ENCODE measurements at places on chromosomes 2 and 18.

DNA sequence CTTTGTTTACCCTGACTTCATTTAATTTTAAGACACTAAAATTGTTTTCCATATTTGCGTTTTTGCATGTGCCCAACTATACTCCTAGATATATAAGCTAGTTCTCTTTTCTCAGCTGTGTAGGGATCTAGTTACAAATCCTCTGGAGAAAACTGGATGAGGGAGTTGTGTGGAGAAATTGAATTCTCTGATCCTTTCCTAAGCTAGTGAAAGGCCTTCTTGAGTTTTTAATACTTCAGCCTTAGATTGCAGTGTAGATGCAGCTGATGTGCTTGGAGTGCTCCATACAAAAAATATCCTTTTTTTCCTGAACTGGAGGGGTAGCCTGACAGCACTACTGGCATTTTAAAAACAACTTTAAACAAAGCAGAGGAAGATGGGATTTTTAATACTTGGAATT is 8.6 kb upstream of the MTX2 start:
- DNase-seq = no peak

DNA sequence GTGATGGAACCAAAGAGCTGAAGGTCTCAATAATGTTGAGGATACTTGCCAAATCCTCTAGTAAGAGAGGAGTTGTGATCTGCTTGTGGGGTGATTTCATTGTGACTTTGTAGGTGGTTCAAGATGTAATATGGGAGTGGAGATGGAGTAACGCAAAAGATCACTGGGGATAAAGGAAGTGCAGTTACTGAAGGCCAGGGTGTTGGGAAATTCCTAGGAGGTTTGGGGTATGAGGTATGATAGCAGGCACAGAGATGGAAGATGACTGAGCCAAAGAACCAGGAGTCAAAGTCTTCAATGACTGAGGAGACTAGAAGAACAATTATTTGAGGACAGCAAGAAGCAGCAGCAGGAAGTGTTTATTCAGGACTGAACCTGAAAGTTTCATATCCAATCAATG is 222.6 kb downstream of the NCKAP5 start:
- no peak for DNase-seq

- no peak for DNase-seq
These were observed 3.0 kb downstream of the MEIS1 start for GRCh38 chr2:66437691-66438497.

GRCh38 chr2:43838560-43839267 is at the start of the genes ABCG5 and ABCG8:
ABCG5 (minus strand) TSS chr2:43838839; CDS start chr2:43838679, 160 bp downstream.
ABCG8 (plus strand) TSS chr2:43838971; CDS start chr2:43839054, 83 bp downstream.
- no peak for DNase-seq

DNA sequence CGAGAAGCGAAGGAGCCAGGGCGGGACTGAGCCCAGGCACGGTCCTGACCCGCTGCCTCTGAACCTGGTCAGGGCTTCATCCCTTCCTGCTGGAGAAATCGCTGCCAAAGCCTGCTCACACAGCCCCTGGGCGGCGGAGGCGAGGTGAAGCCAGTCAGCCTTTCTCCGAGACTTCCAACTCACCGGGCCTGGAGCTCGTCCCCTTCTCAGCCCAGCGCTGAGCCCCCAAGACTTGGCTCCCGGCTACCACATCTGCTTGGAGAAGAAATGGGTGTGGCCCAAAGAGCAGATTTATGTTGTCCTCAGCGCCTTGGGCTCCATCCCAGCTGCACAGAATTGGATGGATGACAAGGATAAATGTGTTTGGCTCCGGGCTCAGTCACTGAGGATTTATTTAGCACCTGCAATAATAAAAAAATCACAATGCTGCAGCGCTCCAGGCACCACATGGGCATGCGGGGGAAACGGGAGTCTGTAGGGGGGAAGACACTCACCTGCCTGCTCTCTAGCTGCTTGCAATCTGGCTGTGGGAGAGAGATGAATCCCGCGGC is 64.9 kb downstream of the ACTR2 start:
- DNase-seq = no peak

- DNase-seq = no peak
These were observed 145.8 kb downstream of the ESCO1 start for GRCh38 chr18:21454725-21455124.

GRCh38 chr2:96092573-96092877 is 23.8 kb downstream of the ADRA2B start:
- DNase-seq = no peak

DNA sequence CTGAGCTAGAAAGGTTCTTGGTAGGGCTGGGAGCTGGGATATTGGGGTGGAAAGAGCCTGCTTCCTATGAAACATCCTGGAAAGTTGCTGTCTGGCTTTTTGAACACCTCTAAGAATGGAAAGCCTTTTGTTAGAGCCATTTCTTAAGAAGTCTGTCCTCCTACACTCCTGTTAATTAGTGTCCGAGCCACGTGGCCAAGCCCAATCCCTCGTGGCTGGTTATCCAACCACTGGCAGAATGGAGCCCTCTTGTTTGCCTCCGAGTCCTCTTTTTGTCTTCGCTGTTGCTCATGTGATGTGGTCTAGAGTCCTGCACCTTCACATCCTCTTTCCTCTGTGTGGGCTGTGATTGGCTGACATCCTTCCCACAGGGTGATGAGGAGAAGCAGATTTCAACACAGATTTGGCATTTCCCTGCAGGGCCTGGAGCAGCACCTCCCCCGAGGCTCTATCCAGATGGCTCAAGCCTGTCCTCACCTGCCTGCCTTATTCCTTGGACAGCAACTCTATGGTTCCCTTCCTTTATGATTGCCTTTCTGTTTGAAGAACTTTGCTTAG is 8.2 kb upstream of the TOGARAM2 start:
- DNase-seq = no peak

- no peak for DNase-seq
These were observed 295.4 kb upstream of the SPRED2 start for GRCh38 chr2:65727816-65728215.

DNA sequence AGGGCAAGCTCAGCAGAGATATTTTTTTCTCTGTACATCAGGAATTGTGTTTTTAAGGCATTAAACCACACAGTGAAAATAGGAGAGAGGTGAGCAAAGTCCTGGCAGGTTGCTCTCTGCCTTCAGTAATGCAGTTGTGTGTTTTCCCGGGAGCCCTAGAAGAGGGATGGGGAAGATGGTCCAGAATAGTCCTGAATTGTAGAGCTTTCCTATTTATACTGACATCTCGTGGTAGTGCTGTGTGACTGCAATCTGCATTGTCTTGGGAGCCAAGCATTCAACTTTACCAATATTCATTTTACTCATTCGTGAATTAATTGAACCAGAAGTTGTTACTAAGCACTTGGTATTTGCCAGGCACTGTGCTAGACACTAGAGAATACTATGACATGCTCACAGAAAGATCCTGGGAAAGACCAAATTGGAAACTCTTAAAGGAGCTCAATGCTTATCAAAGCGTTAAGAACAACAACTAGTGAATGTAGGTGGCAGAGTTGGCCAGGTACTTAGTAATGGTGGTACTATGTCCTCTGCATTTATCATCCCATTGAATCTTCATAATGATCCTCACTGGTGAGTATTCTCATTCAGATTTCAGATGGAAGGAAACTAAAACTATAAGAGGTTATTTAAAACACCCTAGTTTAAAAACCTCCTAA is 214.6 kb downstream of the TRIB2 start:
- DNase-seq = no peak

- no peak for DNase-seq
These were observed 69.2 kb downstream of the SS18 start for GRCh38 chr18:26021061-26021754.

- DNase-seq = no peak
These were observed 79.4 kb upstream of the ASB18 start for GRCh38 chr2:236343400-236344161.

GRCh38 chr18:22485808-22486244 is 68.1 kb upstream of the CTAGE1 start:
- DNase-seq = no peak

GRCh38 chr2:102111823-102112222 is 30.7 kb upstream of the IL1R1 start:
- DNase-seq = no peak

- DNase-seq = no peak
These were observed 36.5 kb upstream of the HTR2B start for GRCh38 chr2:231161252-231161839.

- DNase-seq = no peak
These were observed 10.6 kb downstream of the SUPT7L start for GRCh38 chr2:27652790-27653189.

DNA sequence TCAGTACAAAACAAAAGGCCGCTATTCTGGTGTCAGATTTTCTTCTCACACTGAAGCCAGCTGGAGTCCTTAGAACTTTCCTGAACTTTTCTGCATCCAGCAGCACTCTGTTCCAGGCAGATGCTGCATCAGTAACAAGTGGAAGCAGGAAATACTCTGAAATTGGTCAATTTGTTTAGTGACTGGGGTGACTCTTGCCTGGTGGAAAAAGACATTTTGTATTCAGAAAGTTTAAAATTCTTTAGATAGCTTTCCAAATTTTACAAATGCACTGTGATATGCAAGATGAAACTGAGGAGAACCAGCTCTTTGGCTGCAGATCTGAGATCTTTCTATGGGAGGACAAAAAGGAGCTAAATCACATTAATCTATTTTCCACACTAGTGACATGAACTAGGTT is 385.7 kb downstream of the NRXN1 start:
- DNase-seq = no peak

GRCh38 chr2:119407430-119408220 is 24.0 kb upstream of the TMEM37 start:
- DNase-seq = peak; percentile 15

DNA sequence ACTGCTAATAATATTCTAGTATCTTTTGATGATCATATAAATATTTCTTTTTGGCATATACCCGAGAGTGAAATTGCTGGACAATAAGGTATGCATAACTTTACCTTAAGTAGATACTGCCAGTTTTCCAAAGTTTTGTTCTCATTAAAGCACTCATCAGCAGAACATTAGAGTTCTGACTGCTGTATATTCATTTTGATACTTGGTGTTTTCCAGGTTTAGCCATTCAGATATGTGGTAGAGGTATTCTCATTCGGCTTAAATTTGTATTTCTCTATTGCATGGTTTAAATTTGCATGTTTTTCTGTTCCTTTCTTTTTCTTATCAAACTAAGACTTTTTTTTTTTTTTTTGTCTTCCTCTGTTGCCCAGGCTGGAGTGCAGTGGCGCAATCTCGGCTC is 18.2 kb downstream of the CYBRD1 start:
- no peak for DNase-seq

DNA sequence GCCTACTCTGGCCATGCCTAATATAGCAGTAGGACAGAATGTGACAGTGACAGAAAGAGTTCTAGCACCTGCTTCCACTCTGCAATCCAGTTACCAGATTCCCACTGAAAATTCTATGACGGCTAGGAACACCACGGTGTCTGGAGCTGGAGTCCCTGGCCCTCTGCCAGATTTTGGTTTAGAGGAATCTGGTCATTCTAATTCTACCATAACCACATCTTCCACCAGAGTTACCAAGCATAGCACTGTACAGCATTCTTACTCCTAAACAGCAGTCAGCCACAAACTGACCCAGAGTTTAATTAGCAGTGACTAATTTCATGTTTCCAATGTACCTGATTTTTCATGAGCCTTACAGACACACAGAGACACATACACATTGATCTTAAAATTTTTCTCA is 45.2 kb upstream of the TTR start:
- DNase-seq = no peak

DNA sequence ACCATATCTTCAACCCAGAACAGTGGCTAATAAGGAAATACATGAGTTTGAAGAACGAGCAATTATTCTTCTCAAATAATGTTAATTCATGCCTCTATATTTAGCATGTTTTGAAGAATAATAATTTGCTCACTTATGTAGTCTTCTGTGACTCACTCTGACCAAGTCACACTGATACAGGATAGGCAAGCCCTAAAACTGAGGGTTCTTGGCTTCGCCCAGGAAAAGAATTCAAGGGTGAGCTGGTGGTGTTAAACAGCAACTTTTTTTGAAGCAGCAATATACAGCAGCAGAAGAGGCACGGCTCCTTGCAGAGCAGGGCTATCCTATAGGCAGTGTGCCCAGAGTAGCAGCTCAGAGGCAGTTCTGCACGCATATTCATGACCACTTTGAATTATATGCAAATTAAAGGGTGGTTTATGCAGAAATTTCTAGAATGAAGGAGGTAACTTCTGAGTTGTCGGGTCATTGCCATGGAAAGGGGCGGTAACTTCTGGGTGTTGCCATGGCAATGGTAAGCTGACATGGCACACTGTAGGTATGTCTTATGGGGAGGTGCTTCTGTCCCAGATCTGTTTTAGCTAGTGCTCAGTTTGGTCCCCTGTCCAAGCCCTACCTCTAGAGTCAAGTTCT is 200.6 kb downstream of the RND3 start:
- DNase-seq = no peak

DNA sequence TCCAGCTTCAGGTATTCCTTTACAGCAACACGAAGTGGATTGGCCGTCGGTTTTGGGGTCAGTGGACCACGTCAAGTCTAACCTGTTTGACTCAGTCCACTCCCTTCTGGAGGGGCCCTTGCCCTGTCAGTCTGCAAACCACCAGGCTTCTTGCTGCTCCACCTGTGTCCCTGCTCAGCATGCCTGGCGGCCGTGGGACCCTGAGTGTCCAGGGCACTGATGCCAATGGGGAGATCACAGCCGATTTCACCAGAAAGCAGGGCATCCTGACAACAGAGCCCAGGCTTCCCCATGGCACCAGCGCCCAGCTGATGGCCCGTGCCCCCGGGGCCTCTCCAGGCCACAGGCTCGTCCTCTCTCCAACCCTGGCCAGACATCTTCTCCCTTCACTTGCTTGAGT is 41.2 kb upstream of the HS6ST1 start:
- DNase-seq = no peak

DNA sequence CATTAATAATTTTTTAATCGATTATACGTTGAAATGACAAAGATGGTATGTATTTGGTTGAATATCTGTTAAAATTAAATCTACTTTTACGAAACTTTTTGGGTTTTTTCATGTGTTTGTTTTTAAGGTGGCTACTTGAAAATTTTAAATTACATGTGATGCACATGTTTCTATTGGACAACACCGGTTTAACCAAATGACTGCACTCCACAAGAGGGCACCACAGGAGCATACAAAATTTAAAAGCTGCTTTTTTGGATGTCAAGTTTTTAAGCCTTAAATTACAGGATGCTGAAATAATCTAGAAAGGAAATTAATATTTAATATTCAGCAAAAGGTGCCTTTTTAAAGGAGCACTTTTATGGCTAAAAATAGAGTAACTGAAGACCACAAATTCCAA is 98.7 kb downstream of the ACVR1 start:
- no peak for DNase-seq

GRCh38 chr2:191202881-191203397 is 42.3 kb upstream of the MYO1B start:
- DNase-seq = no peak

- DNase-seq = no peak
These were observed 62.8 kb upstream of the TSPYL6 start for GRCh38 chr2:54318821-54319220.

DNA sequence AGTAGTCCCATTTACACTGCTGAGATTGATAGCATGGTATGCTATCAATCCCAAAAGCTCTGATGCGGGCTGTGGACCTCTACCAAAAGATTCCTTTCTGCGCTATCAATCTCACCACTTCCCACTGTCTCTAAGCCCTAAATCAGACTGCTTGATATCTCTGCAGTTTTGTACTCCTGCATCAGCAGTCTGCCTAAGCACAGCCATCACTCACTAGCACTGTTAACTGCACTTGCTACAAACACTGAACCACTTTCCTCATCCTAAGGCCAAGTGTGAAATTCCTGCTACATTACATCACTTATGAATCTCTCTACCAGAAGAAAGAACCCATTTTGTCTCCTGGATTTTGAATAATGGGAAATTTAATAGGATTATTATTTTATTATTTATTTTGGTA is 237.0 kb downstream of the HNMT start:
- no peak for DNase-seq

- no peak for DNase-seq
These were observed 59.8 kb upstream of the CHRNA1 start for GRCh38 chr2:174824068-174824467.

All from GF-D8 (cell line).